Diencephalon (tissue), 1 donor: ENCODE measurements at places on chromosomes 5 and 9. TPM values are rescaled to one million over a fixed set of nuclear protein-coding genes. Genes with fewer than 3 reads are reported as not detected.

Gene ZDHHC11B
- total RNA-seq: 7.6 TPM

Gene RIGI
- total RNA-seq: 8.5 TPM

Gene ZFP2
- total RNA-seq: 7.6 TPM

Gene PCDHGA5
- total RNA-seq: 7.2 TPM

Gene PCDHGA7
- total RNA-seq: 7.6 TPM

Gene POLE3
- 34.4 TPM for total RNA-seq

Gene ZNF300
- 48.4 TPM for total RNA-seq

Gene SOHLH1
- not detected for total RNA-seq

Gene SAPCD2
- total RNA-seq: 4.2 TPM

Gene BHMT
- 0.46 TPM for total RNA-seq

Gene LRRC70
- total RNA-seq: 4.8 TPM

Gene NR2F1
- total RNA-seq: 115 TPM

Gene C1QTNF3
- total RNA-seq: 16.1 TPM
